ENCODE measurements at places on chromosomes 16 and 17.

DNA sequence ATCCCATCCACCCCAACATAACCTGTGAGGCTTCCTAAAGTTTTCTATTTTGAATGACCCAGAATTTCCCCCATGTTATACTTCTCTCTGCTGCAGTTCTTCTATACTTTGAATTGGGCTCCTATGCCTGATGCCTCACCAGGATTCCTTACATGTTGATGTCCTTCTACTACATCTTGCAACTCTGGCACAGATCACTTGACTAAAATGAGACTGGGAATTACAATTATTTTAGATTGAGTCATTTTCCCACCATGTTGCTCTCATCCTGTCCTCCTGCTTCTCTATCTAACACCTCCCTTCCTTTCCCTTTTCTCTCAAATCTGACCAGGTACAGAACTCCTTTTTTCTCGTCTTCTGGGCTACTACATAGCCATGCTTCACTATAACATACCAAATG, 314.0 kb upstream of the KCNJ16 start:
- DNase-seq = no peak

DNA sequence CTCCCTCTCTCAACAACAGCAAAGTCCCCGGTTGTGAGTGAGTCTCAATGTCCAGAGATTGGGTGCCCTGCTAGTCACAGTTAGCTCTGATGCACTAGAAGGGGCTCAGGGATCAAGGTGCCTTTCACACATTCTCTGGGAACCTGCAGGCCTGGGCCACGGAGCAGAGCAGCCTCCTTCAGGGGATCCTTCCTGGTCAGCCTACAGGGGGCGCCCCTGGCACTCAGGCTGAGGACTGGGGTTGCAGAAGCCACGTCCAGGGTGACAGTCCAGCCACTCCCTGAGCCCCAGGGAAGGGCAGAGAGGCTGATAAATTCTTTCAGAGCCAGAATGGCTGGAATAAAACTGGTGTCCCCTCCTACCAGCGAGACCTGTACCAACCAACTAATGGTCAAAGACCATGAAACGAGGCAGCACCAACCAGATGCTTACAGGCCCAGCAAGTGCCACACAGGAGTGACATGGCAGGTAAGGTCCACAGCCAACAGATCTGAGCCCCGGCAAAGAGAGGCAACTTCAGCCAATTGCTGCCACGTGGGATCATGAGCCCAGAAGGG, 43.5 kb downstream of the ST3GAL2 start:
- no peak for DNase-seq

DNA sequence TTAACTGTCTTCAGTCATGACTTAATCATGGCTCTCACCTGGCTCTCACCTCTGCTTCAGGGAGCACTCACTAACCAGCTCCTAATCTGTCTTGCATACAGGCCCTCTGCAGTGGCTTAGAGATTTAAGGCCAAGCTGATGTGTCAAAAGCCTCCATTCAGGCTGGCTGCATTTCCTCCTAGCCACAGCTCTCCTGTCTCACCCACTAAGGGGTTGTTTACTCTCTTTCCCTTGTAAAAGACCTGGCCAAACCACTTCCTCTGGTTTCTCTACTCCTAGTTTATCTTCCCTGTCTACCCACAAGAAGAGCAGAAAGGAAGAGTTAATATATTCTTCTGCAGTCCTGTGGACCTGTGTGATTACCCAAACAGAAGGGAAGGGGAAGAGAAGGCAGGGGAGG, 9.3 kb upstream of the ASIC2 start:
- no peak for DNase-seq

GRCh38 chr17:43212641-43213490, 1.2 kb downstream of the TMEM106A start:
- no peak for DNase-seq

GRCh38 chr16:1492082-1492922, 858 bp upstream of the TELO2 start:
- no peak for DNase-seq

- no peak for DNase-seq
These were observed 1.3 kb downstream of the CDRT4 start for GRCh38 chr17:15466131-15466530.

DNA sequence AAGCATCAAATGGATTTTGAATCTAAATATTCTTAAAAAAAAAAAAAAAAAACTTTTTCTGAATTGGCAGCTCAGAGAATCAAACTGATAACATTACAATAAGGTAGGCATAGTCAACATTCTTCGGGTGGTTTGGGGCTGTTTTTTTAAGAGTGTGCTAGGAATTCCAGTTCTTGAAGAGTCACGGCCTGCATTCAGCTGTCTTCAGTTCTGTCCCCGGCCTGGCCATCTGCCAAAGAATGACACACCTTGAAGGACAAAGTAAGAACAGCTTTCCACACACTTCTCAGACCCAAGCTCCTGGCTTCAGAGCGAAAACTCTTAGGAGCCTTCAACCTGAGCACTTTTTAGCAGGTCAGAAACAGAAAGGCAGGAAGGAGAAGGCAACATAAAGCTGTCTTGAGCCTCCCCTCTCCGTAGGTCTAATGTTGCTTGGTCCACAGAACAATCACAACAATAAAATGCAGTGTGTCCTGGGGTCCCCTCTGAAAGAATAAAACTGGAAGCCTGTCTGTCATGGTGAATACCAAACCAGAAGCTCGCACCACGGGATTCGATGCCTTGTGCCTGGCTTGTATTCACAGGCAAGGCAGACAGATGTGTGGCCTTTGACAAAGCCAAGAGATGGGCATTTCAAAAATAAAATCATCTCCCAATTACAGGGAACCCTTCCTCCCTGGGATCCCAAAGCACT, 524.4 kb upstream of the ZFHX3 start:
- DNase-seq = peak; percentile 38

- DNase-seq = no peak
These were observed 3.6 kb downstream of the FOXN1 start for GRCh38 chr17:28509789-28510188.

GRCh38 chr17:31697838-31698237, 161.2 kb downstream of the COPRS start:
- no peak for DNase-seq

GRCh38 chr16:58451945-58452401, 48.0 kb upstream of the NDRG4 start:
- no peak for DNase-seq

DNA sequence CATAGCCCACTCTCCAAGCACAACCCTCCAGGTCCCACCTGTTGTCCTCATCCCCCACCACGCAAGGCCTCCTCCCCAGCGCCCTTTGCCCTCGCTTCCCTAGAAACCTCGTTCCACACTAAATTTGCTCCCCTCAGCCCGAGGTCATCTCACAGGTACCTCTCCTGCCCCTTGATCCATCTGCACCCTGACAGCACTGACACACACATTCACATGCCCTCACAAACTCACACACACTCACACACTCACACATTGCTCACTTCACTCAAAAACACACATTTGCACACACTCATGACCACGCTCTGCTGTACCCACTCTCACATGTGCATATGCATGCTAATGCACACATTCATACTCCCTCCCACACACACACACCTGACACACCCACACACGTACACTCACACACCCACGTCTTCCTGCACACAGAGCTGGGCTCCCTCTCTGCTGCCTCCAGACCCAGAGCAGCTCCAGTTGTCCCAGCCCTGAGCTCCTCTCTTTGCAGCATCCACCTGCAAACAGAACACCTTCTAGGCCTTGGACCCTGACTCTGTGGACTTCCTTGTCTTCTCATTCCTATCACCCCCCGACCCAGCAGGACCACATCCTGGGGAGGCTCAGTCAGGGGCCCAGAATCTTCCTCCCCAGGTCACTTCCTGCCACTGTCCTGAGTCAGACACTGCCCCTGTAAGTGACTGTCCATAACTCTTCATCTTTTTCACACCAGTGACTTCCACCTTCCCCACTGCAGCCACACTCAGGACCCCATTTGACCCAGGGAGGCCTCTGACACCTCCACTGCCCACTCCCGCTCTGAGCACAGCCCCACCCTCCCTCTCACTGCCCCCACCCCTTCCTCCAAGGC, 4.9 kb downstream of the ASGR2 start:
- DNase-seq = no peak

DNA sequence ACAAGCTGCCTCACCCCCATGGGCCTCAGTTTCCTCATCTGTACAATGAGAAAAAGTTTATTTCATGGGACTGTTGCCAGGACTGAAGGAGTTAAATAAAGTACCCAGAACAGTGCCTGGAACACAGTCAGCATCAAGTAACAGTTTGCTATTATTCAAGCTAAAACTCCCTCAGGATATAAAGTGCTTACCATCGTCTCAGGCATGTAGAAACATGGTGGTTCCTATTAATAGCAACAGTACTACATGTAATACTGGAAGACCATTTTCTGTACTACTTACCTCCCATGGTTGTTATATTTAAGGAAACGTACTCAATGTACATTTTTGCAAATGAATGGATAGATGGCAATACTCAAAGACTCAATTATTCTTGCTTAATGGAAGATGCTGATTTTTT, 93.4 kb downstream of the NCOR1 start:
- no peak for DNase-seq
